EL (cell line): ENCODE measurements at places on chromosomes 12 and 14.

GRCh38 chr14:90416720-90417119, 19.9 kb downstream of the CALM1 start:
- no peak for DNase-seq

DNA sequence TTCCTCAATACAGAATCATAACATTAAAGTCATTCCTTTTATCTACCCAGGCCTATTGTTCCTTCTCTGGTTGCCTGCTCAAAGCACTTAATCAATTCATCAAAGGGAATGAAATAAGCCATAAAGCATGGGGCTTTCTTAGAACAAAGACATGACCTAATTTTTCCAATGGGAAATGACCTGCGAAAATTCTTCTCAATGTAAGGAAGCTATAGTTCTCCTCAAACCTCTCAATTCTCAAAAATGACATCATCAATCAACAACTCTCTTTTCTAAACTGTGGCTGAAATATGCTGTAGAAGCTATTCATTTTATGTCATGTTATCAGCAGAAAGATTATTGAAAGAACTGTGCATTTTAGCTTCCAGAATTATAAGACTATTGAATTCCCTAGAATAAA, 116.0 kb upstream of the PTPRR start:
- DNase-seq, result no peak

GRCh38 chr14:90797451-90797850, 18.8 kb downstream of the TTC7B start:
- no peak for DNase-seq

GRCh38 chr12:11678781-11679180, 29.3 kb downstream of the ETV6 start:
- DNase-seq, result no peak

DNA sequence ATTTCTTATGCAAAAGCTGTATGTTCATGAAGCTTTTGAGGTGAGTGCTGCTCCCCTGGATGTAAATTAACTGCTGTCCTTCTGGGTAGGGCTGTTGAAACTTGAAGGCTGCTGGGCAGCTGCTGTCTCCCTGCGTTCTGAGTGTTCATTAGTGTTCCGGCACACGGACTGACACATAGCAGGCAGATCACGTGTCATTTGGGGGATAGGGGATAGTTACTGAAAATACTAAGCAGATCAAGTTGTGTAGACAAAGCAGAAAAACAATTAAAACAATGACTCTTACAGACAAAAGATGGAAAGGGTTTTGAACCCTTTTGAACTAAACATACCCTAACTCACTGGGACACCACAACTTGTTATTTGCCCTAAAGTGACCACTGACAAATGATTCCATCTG, 82.5 kb downstream of the PRICKLE1 start:
- DNase-seq, result no peak

DNA sequence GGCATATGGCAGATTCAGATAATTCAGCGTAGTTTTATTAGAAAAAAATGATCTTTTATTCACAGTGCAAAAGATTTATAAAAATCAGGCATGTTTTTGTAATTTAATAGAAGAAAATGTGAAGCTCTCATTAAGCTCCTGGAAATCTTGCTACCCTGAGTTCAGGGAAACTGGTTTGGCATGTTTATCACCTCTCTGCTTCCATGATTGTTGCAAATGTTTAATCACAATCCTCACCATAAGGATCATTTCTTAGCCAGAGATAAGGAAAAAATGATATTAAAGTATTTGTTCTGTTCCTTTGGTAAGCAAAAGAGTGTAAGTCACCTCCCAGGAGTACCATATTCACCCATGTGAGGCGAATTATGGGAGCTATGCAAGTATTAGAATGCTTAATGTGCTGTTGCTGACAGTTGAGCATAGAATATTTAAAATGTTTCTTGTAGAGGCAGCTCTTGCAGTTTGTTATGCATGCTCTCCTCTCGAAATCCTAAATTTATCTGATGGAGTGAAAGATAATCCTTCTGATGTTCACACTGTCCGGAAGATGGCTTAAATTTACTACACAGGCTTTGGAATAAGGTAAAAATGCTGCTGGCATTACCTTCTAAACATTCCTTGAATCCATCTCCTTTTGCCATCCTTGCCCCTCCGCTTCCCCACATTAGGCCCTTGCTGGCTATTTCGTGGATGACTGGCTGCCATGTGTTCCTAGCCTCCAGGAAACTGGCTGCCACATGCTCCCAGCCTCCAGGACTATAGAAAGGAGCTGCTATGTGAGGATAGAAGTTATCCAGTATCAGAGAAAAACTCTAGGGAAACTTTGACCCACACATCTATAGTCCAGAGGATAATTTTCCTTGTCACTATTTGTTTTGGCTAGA, 115.8 kb upstream of the CCDC198 start:
- no peak for DNase-seq

- DNase-seq, result no peak
Observed at GRCh38 chr12:5718073-5718472, 227.0 kb downstream of the ANO2 start.

DNA sequence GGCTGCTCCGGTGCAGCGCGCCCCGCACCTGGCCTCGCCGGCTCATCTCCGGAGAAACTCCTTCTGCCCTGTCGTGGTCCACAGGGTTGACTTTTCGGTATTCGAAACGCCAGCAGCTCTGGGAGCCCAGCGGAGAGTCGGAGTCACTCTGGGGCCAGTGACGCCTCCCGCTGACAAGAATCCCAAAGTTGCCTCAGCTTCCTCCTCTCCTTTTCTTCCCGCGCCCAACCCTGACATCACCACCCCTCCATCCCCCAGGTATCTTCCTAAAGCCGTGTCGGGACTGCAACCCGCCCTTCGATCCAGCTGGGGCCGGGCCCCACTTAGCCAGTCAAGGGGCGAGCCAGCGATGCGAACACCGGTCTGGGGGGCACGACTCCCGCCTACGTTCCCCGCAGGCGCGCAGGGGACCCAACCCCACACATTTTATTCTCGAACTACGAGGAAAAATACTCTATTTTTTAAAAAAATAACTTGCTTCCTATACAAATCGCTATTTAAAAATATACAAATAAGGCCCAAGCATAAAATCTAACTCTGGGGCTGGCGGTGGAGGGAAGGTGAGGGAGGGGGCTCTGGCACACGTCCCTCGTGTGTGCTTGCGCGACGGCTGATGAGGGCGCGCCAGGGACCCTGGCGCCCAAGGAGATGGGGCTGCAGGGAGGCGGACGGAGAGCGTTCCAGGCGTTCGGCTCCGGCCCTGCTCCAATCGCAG, 2.1 kb downstream of the NKX2-8 start:
- no peak for DNase-seq

- DNase-seq, result peak; percentile 70
Observed at GRCh38 chr12:13093191-13093847, 10.1 kb downstream of the GSG1 start.

DNA sequence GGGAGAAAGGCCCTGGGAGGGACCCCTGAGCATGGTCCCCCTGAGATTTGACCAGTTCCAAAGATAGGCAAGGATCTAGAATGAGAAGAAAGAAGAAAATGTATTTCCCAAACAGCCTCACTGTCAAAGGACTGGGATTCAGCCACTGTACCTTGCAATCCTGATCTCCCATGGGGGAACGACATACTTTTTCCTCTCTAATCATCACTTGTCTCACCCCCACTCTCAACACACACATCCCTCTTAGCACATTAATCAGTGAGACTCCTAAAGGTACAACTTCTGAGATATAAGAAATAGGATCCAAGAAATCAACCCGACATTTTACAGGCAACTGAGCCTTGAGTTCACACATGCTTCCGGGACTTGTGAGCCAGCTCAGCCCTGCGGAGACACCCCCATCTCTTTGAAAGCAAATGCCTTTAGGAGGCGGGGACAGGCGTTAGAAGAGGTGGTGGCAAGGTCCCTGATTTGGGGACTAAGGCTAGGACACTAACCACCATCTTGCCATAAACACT, 1.4 kb downstream of the MAP3K9 start:
- DNase-seq, result peak; percentile 33

- DNase-seq, result no peak
Observed at GRCh38 chr12:131536337-131536736, 174.6 kb upstream of the SFSWAP start.

DNA sequence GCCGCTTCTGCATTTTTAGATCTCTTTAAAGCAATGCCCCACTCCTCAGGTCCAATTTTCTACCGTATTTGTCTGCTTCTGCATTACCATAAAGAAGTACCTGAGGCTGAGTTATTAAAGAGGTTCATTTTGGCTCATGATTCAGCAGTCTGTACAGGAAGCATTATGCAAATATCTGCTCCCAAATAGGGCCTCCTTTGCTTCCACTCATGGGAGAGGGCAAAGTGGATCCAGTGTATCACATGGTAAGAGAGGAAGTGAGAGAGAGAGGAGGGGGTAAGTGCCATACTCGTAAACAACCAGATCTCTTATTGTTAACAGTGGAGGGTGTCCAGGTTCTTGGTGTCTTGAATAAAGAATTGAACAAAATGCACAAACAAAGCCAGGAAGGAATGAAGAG, 316.1 kb upstream of the SEL1L start:
- no peak for DNase-seq

- DNase-seq, result peak; percentile 29
Observed at GRCh38 chr12:19525274-19525673, 86.0 kb downstream of the AEBP2 start.

DNA sequence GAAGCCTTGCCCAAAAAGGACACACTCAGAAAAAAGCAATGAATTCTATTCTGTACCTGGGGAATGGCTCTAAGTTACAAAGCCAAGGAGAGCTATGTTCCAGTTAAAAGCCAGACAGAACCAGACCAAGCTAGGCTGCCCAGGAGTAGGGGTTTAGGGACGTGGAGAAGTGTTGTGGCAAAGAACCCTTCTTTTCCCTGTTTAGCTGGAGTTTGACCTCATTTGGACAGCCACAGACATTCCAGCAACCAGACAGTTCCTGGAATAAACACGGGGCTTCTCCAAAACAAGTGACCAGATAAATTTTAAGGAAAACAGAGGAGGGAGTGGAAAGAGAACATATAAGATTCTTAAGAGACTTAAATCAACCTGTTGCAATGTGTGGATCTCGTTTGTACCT, 62.3 kb downstream of the GCH1 start:
- DNase-seq, result no peak

DNA sequence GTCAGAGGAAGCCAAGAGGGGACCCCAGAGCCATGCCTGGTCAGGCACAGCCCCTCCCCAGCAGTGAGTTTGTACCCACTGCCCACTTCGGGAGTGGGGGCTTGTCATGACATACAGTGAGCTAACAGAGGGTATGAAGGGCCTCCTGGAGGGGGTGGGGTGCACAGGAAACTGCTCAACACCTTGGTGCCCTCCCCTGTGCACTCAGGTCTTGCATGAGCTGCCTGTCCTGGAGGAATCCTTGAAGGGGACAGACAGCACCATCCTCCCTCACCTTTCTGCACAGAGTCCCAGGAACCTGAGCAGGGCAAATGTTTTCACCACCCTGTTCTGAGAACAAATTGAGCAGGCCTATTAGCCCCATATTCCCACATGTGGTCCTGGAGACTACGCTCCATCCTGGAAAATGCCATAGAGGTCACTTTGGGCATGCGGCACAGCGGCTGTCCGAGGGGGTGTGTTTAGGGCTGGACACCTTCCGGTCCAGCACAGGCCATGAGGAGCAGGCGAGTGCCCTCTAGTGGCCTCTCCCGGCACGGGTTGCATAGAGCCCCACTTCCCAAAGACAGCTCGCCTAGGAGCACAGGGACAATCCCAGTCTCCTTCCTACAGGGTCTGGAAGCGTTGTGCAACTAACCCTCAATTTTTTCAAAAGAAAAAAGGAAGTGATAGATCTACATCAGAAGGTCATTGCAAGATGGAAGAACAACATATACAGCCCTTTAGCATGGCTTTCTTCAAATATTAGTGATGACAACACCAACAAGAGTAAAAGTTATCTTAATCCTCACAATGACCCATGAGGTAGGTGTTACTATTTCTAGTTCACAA, 31.9 kb upstream of the ZFP36L1 start:
- DNase-seq, result peak; percentile 83

DNA sequence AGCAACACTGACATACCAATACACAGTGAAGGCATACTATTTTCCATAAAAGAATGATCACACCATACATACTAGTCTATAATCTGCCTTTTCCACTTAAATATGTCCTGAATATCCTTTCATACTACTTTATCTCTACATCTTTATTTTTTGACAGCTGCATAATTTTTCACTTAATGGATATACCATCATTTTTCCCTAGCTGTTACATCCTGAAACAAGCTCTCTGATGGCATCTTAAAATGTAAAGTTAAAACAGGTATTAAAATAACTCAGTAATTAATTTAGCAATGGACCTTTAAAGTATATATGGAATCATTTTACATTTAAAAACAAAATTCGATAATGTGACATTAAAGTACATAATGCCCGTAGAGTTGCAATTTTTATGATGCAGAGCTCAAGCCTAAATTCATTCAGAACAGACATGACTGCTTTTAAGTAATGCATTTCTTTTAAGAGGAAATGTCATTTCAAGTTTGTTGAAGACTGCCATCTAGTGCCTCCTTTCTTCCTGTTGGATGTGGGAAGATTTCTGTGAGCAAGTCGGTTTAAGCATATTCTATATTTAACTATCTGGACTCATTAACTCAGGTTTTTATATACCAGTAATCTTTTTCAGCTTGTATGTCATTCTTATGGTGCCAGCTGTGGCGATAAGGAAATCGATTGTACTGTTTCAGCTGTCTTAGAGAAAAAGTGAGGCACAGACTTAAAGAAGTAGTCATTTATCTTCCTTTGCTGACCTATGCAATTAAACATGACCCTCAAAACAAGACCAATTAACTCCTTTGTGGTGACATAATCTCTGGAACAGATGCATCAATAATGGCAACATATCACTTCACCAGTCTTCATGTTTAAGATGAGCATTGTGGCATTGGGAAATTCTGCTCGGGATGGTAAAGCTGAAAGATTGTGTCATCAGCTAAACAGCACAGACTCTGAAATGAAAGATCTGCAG, 20.3 kb downstream of the PRICKLE1 start:
- DNase-seq, result peak; percentile 63
